ENCODE measurements at places on chromosomes 2 and 18.

- no peak for DNase-seq
Observed at GRCh38 chr2:170076189-170076588, 101.8 kb upstream of the MYO3B start.

DNA sequence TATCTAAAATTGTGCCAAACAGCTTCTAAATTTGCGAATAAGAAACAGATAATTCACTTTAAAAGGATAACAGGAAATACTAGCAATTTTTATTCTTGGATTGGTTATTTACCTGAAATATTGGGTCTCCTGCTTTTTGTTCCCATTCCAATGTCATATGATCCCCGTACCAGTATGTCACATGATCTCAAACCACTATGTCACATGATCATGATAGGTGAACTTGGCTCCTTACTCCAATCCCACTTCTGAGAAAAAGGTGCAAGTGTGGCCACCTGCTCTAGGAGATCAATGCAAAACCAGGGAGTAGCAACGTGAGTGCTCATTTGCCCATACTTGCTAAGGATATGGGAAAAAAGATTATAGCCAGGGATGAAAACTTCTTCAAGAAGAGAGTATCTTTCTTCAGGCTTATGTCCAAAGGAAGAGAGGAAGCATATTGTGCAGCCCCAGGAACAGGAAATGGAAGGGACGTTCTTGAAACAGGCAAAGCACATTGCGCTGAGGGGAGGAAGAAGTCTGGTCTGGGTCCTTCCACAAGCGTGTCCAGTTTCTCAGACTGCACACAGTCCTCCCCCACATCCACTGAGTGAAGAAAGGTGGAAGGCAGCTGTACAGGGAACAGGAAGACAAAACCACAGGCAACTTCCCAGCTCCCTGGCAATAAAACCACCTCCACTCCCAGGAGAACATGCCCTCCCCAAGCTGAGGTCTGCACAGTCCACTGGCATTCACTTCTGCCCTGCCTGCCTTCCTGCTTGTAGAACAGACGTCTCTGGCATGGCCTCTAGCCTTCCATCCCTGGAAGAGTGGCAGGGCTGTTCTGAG, at the start of gene LYG2:
Gene LYG2, minus strand, starts transcription at position 176 of the 828 bp plus-strand sequence. CDS start 1,406 bp downstream, outside the sequence.
- no peak for DNase-seq

DNA sequence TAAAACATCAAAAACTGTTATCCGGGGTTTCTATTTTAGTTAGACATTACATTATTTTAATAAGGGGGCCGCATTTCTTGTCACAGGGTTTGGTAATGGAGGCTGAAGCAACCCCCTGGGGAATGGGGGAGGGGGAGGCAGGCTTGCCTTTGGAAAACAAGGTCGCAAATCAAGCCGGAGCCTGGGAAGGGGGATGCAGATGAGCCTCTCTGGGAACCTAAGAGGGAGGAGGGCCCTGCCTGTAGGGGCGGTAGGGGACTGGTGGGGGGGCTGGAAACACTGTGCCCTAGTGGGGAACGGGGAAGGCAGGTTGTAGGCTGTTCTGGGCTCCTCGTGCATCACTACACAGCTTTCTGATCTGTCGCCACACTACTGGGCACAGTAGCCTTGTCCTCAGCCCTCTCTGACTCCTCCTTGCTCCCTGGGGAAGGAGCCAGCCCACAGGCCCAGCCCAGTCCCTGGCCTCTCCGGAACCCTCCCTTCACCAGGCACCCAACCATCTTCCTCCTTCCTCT, 170.2 kb upstream of the SMAD2 start:
- no peak for DNase-seq

DNA sequence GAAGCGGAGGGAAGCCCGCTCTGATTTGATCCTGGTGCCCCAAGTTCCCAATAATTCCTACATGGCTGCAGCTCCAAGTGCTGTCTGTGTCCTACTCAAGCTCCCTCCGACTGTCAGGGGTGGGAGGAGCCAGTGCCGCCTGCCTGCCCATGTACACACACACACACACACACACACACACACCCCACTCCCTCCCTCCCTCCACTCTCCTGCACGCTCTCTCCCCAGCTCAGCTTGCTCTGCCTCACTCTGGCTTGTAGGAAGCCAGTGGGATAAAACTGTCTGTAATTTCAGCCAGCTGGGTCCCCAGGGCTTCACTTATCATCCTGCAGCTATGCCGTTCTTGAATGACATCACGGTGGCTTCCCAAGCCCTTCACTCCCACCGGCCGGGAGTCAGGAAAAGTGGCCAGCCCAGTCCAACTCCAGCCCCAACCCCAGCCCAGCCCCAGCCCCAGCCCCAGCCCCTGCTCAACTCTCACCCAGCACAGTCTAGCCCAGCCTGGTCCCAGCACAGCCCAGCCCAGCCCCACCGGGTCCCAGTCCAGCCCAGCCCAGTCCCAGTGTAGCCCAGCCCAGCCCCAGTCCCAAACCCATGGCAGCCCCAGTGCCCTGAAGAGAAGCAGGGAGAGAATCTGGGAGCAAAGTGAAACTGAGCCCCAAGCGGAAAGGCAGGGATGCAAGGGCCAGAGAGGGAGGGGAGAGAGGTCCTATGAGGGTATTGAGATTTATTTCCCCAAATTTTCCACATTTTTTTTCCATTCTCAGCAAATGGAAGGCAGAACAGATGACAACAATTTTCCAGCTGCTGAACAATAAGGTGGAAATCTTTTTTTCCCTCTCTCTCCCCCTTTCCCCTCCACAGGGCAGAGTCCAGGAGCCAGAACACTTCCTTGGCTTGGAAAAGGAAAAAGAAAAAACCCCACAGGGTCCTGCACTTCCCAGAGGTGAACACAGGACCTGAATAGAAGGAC, 144.0 kb downstream of the TNS1 start:
- DNase-seq, result peak; percentile 94

- DNase-seq, result no peak
Observed at GRCh38 chr2:226136739-226137138, 662.9 kb downstream of the IRS1 start.

DNA sequence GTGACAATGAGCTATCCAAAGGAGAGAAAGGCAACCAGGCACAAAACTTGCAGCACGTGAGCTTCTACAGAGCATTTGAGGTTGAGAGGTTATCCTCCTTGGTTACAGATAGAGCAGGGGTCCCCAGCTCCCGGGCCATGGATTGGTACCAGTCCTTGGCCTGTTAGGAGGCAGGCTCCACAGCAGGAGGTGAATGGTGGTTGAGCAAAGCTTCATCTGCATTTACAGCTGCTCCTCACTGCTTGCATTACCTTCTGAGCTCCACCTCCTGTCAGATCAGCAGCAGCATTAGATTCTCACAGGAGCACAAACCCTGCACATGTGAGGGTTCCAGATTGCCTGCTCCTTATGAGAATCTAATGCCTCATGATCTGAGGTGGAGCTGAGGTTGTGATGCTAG, 57.8 kb upstream of the ST8SIA3 start:
- no peak for DNase-seq

GRCh38 chr2:128536925-128537620, 218.4 kb upstream of the HS6ST1 start:
- DNase-seq, result peak; percentile 80

DNA sequence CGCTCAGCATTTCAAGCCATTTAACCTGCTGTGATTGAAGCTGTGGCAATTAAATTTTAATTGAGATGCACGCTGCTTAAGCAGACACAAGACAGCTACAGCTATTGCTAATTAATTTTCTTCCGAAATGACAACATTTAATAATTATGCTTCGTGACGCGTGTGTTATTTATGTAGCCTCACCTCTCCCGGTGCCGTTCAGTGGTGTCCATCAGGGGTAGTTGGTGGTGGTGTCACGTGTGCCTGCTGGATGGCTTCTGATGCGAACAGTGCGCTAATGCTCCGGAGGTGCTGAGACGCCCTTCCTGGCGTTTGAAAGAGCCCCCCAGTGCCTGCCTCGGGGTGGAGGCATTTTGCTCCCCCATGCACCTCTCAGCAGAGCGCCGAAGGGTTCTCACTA, 39.5 kb downstream of the GLI2 start:
- DNase-seq, result no peak

DNA sequence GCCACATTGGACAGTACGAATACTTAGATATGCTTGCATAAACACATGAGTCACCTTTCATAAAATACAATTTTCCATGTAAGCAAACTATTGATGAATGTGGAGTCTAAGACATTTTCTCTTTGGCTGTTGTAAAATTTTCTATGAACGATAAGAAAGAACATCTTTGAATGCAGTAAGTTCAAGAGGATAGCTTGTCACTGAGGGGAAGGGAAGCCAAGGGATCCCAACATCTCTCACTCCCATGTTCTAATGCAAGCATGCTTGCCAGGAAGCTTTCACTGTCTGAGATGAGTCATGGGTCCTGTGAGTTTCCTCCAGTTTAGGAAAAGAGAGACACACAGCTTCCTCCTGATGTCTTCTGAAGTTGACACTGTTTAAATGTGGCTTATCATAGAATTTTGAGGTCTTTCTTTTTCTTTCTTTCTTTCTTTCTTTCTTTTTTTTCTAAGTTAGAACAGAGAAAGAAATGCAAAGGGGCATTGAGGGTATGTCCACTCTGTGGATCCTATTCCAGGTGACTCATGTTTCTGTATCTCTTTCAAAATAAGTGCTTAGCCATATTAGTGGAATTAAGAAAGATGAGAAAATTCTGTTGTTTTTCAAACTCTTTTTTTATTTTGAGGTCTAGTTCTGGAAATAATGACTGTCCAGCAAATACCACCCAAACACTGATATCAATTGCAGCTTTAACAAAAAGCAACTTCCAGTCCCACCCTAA, 146.6 kb downstream of the RDH14 start:
- DNase-seq, result peak; percentile 37

DNA sequence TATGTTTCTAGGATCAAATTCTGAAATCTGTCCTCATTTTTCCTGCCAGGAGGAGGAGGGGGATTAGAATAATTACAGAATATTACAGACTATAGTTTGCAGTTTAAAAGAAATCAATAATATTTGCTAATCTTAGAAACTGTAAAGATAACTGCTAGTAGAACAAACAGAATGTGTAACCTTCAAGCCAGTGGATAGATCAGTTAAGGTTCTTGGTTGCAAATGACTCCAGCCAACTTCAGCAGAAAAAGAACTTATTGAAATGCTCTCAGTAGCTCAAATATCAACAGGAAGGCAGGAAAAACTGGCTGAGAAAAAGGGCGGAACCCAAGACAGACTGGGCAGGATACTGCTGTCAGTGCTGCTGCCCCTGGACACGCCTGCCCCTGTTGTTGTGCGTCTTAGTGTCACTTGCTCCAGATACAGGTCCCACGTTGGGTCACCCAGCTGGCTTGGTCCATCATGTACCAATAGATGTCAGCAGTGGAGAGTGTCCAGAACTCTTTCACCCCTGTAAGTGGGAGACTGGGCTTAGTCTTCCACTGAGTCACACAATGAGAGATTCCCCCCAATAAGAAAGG, 10.2 kb downstream of the NMUR1 start:
- DNase-seq, result no peak

DNA sequence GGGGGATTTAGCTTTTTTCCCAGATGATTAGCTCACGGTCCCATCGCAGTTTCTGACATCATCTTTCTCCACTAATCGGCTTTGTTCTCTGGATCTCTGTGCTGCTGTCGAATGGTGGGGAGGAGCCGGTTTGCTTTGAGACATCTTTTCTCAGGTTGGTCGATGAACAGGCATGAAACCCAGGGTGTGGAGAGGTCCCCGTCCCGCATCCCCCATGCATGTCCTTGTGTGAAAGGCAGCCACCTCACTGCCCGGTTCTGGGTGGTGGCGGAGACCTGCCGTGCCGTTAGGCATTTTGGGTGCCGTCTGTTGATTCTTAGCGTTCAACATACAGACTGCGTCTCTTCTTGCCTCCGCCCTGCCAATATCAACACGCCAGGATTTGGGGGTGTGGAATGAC, 57.8 kb downstream of the CTDP1 start:
- DNase-seq, result no peak

DNA sequence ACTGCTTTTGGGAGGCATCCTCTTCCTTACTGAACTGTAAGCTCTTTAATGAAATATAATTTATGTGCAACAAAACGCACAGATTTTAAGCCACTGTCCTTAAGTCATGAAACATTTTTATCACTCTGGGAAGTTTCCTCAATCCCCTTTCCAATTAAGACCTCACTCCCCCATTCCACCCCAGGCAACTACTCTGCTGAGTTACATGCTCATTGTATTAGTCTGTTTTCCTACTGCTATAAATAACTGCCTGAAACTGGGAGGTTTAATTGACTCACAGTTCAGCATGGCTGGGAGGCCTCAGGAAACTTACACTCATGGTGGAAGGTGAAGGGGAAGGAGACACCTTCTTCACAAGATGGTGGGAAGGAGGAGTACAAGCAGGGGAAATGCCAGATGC, 46.5 kb upstream of the KCNE4 start:
- DNase-seq, result no peak

GRCh38 chr18:11955239-11956029, 25.9 kb upstream of the IMPA2 start:
- peak; percentile 20 for DNase-seq
